ENCODE measurements at places on chromosomes 7 and 10.

DNA sequence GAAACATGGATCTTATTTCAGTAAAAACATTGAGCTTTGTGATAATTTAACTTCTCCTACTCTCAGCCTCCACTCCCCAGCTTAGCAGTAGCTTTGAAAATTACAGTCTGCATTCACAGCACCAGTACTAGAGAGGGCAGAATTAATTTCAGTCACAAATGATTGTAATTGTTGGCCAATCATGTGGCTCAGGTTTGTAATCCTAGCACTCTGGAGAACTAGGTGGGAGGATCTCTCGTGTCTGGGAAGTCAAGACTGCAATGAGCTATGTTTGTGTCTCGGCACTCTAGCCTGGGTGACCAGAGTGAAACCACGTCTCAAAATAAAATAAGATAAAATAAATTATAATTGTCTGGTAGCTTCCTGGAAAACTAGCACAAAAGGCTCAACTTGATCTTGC is 620.9 kb downstream of the TNS3 start:
- no peak for DNase-seq

GRCh38 chr10:119176166-119176565 is 2.4 kb downstream of the PRDX3 start:
- no peak for DNase-seq

GRCh38 chr10:131638049-131638879 is 262.5 kb upstream of the PPP2R2D start:
- no peak for DNase-seq

- DNase-seq: no peak
Observed at GRCh38 chr7:91185771-91186170, 78.5 kb upstream of the FZD1 start.

GRCh38 chr10:43127442-43127841 is 10.8 kb upstream of the CSGALNACT2 start:
- DNase-seq: no peak

DNA sequence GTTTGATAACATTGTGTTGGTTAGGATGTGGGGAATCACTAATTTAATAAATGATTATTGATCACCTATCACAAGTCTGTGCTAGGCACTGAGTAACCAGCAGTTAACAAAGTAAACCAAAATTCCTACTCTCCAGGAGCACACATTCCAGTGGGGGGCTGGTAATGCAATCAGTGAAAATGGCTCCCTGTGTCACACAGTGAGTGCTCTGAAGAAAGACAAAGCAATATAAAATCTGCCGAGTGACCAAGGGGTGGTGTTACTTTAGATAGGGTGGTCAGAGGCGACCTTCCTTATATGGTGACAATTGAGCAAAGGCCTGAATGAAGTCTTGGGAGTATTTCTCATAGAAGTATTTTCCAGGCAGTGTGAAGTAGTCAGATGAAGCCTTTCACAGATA is 13.6 kb upstream of the SMC3 start:
- DNase-seq: no peak
